ENCODE measurements at places on chromosomes 7 and 10.

DNA sequence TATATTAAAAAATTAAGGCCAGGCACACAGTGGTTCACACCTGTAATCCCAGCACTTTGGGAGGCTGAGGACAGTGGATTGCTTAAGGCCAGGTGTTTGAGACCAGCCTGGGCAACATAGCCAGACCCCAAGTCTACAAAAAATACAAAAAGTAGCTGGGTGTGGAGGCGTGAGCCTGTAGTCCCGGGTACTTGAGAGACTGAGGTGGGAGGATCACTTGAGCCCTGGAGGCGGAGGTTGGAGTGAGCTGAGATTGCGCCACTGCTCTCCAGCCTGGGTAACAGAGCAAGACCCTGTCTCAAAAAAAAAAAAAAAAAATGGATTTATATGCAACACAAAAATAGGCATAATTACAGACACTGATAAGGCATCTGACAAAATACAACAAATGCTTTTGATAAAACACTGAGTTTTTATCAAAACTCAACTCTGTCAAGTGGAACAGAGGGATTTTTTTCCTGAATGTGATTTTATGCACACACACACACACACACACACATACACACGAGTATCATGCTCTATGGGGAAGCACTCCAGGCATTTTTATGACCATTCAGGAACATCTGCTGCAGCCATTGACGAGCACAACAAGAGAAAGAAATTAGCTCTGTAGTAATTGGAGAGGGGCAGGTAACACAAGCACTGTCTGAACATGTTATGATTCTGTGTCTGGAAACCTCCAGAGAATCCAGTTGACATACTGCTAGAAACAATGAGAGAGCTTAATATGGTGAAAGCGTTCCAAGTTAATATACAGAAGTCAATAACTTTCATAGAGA, 193.1 kb downstream of the WDR37 start:
- DNase-seq: no peak

DNA sequence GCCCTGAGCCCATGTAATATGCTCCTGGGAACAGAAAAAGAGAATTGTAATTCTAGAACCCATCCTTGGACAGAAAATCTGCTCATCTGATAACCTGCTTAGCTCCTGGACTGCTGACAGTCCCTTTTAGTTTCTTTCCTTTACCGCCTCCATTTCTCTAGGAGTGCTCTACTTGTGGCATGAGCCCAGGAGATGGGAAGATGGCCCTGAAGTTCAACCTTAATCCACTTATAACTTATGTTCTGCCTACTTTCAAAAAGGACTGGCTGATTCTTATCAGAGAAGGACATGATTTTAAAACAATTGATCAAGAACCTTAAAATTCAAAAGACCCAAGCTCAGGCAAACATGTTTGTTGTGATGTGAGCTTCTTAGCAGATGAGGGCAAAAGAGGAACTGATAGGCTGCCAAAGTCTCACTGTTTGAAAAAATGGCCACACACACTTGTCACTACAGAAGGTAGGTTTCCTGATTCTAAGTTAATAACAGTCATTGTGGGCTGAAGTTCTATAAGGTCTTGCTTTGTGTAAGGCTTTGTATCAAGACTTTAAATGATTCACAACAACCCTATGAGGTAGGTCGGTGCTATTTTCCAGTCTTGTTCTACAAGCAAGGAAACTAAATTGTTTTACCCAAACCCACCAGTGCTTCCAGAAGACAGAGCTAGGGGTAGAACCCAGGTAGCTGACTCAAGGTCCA, 94.3 kb upstream of the AFAP1L2 start:
- DNase-seq: peak; percentile 40

DNA sequence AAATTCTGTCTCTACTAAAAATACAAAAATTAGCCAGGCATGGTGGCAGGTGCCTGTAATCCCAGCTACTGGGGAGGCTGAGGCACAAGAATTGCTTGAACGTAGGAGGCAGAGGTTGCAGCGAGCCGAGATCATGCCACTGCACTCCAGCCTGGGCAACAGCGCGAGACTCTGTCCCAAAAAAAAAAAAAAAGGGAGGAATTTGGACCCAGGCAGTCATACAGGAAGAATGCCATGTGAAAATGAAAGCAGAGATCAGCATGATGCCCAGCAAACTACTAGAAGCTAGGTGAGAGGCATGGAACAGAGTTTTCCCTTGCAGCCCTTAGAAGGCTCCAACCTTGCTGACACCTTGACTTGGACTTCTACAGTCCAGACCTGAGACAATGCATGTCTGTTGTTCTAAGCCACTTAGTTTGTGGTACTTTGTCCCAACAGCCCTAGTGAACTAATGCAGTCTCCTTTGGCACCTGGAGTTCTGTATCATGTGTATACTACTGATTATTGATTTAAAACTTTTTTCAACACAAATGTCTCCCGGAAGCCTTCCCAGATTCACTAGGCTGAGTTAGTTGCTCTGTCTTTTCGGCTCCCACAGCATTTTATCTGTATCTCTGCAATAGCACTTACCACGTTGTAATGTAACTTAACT, 10.2 kb upstream of the BAG3 start:
- DNase-seq: no peak

DNA sequence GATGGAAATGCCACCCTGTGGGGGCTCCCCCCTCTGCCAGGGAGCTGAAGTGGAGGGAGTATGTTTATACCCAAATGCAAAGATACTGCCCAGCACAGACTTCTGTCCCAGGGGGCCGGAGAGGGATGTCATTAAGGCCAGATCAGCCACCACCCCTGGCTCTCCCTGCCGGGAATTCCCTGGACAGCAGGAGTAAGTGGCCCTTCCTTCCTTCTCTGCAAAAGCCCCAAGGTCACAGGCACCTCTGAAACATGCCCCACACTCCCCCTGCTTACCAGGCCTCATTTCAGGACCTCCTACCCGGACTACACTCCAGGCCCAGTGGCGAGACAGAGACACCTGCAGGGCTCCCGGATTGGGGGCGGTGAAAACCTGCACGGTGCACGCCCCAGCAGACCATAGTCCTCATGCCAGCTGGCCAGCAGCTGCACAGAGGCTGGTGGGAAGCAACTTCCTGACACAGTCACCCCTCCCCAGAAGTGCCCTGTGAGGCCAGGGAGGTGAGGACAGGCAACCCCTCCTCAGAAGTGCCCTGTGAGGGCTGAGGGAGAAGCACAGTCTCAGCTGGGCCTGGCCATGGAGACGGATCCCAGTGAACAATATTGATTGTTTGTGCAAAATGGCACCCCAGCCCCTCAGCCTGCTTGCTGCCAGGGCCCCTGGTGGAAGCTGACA, 33.0 kb upstream of the RET start:
- DNase-seq: no peak

DNA sequence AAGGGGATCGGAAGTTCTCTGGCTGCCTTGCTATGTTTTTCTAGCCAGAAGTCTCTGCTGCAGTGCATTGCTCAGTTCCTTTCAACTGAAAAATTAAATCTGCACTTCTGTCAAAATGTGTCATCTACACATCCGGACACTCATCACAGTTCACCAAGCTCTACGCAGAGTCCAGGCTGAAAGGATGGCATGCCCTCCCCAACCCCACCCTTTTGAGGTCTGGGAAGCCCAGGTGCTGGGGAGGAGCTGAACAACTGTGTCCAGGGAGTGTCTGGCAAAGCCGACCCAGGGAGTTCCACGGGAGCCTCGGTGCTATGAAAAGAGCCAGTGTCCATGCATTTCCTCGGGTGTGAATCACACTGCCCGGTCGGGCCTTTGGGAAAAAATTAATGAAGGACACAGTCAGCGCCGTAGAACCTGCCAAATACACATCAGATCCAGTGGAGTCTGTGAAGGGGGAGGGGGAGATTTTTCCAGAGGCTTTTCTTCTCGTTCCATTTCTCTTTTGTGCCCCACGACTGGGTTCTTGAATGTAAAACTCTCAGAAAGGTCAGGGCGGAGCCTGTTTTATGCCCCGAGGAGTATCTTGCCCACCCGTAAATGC, 757 bp upstream of the PALS2 start:
- DNase-seq: peak; percentile 17

GRCh38 chr10:71836596-71836974, 14.5 kb downstream of the PSAP start:
- no peak for DNase-seq

- no peak for DNase-seq
Measured at GRCh38 chr7:116777651-116778281, 84.6 kb upstream of the CAPZA2 start.

DNA sequence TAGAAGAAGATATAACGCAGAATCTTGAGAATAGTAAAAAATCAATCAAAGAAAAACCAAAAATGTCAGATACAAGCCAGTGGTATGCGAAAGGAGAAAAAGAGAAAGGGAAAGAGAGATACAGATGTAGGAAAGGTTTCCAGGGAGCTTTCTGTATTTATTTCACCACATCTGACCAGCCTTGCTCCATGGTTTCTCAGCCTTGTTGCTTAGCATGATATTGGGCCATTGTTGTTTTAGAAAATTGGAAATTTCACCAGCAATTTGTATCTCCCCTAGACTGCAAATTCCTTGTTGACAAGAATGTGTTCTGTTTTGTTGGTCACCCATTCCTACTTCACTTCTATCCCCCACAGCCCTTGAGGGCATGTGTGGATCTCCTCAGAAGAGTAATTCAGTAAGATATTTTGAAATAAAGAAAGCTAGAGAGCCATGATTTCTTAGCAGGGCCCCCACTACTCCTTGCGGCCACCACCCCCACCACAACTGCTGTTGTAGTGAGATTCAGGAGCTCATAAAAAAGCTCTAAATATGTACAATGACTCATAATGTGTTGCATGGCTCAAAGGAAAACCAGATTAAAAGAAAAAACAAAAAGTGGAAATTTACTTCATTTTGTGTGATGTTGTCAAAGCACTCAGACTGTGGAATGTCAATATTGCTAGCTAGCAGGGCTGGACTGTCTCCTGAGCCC, 138.7 kb downstream of the CHRM2 start:
- DNase-seq: no peak

GRCh38 chr7:55085511-55086412, 66.9 kb downstream of the EGFR start:
- no peak for DNase-seq

DNA sequence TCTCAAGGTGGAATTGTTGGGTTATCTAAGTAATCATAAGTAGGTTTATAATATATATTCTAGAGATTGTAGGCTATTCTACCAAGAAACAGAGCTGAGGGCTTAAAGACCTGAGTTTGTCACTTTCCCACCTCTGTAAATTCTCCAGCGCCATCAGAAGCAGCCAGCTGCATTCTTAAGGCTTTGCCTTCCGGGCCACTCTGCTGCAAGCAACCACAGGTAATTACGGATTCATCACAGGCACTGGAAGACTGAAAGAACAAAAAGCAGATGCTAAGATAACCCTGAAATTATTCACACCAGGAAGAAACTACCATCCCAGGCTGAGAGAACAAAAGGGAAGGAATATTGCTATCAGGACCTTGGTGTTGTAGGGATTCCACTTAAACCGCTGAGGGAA, 137.8 kb upstream of the JCAD start:
- DNase-seq: no peak

DNA sequence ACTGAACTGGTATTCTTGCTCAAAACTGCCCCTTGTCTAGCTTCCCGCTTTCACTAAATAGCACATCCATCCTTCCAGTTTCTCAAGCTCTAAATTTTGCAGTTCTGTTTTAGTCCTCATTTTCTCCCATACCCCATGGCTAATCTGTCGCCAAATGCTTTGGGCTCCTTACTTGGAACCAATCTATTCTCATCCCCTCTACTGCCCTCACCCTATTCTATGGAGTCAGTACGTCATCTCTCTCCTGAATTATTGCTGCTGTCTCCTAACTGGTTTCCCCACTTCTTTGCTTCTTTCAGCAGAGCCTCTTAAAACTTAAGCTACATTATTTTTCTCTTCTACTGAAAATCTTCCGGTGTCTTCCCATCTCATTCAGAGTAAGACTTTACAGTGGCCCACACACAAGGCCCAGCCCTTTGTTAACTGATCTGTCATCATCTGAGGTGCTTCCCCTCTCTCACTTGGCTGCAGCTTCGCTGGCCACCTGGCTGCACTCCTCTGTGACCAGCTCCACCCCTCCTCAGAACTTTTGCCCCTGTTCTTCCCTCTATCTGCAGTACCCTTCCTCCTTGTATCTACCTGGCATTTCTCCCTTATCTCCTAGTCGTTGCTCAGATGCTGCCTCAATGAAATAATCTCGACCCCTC, 9.9 kb downstream of the STARD3NL start:
- no peak for DNase-seq

DNA sequence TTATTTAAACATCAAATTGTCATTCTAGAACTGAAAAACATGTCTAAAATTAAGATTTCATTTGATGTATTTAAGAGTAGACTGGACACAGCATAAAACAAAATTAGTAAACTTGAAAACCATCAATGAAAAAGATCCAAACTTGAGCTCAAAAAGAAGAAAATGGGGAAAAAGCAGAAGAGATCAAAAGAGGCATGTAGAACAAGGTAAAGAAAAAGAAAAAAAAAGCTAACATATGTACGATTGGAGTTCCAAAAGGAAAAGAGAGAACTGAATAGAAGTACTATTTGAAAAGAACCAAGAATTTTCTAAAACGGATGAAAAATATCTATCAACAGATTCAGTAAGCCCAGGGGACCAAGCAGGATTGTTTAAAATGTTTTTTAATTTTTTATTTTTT, 3.6 kb downstream of the FBXL13 start:
- DNase-seq: no peak

- DNase-seq: no peak
Measured at GRCh38 chr10:72948762-72949161, 5.8 kb downstream of the PLA2G12B start.

DNA sequence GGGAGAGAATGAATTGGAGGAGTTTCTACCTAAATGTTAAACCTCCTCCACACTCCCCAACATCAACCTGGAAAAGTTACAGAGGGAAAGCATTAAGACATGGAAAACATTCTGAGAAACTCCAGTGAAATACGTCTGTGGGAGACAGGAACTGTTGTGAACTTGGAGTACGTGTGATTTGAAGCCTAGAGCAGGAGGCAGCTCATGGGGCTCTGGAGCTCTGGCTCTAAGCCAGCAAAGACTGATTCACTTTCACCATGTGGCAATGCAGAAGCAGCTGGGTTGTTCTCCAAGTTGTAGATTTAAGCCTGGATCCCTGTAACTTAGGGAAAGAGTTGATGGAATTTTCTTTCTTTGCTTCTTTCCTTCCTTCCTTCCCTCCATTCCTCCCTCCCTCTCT, 503.2 kb downstream of the NRG3 start:
- DNase-seq: no peak

GRCh38 chr10:70558871-70559810, 43.4 kb downstream of the PRF1 start:
- peak; percentile 37 for DNase-seq

GRCh38 chr10:60428387-60428737, 38.7 kb upstream of the ANK3 start:
- no peak for DNase-seq

DNA sequence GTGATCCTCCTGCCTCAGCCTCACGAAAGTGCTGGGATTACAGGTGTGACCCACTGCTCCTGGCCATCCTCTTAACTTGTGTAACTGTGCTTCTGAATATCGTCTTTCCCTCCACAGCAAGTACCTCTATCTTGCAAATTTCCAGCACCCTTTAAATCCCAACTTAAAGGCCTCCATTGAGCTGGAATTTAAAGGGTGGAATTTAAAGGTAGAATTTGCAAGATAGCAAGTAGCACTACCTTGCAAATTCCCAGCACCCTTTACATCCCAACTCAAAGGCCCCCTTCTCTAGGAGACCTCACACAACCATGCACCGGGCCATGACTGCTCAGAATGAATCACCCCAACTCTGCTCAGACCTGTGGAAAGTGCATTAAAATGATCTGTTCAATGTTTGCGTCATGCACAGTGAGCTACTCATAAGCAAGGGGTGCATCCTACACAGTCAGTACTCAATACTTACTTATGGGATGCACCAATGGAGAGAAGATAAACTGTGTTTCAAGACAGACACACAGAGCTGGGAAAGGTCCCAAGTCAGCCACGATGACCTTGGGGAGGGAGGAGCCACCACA, 17.8 kb upstream of the SDK1 start:
- DNase-seq: no peak

Data from memory B cell (primary cell).